CD4-positive, alpha-beta T cell treated with Interleukin-10 for 1 hour (primary cell): ENCODE measurements at places on chromosomes 1 and 21.

DNA sequence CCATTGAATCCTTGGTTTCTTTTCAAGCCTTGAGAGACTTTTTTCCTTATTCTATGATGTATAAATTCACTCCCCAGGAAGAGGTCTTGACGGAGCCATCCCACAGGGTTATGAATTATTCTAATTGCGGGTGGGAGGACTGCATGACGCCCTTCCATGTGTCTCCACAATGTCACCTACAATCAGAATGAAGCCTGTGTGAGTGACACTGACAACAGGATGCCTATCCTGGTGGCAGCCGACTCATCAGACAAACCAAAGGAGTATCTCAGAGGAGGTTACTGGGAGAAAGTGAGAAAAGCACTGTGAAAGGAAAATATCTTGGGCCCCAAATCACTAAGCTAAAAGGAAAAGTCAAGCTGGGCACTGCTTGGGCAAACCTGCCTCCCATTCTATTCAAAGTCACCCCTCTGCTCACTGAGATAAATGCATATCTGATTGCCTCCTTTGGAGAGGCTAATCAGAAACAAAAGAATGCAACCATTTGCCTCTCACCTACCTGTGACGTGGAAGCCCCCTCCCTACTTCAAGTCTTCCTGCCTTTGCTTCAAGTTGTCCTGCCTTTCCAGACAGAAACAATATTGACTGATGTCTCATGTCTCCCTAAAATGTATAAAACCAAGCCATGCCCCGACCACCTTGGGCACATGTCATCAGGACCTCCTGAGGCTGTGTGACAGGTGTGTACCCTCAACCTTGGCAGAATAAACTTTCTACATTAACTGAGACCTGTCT lies 98.4 kb downstream of the SMYD2 start:
- no peak for DNase-seq

GRCh38 chr1:108955881-108956280 lies 7.4 kb downstream of the CLCC1 start:
- DNase-seq, result no peak

GRCh38 chr1:204072931-204073836 lies at the start of gene SOX13:
SOX13 (plus strand) TSS chr1:204073115; CDS start chr1:204112916, 39,801 bp downstream.
- DNase-seq, result peak; percentile 42

- DNase-seq, result no peak
Observed at GRCh38 chr21:17987382-17988101, 168.4 kb upstream of the C21orf91 start.

DNA sequence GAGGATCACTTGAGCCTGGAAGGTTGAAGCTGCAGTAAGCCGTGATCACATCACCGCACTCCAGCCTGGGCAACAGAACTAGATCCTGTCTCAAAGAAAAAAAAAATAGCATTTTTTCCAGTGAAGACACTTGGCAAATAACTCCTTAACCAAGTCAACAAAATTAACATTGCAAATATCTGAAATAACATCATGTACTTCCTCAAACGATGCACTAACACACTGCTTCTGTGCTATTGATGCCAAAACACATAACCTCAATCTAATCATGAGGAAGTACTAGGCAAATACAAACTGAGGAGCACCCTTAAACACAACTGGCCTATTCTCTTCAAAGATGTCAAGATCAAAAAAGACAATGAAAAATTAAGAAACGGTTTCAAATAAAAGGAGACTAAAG lies 32.3 kb downstream of the PABPC4 start:
- DNase-seq, result no peak

- DNase-seq, result no peak
Observed at GRCh38 chr1:162670928-162671663, 38.8 kb downstream of the DDR2 start.

DNA sequence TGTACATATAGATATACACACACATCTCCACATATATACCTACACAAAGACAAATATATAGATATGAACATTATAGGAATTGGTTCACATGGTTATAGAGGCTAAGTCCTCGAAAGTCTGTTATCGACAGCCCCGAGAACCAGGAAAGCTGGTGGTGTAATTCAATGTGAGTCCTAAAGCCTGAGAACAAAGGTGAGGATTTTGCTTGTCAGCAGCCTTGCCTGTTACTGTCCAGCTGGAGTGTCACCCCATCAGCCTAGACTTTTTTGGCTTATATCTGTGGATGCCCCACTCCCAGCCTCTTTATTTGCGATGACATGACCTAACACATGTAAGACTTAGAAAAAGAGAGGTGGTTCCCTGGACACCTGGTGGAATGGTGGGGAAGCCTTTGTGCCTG lies 97.0 kb downstream of the GIPC2 start:
- DNase-seq, result no peak

GRCh38 chr1:98005326-98006010 lies 84.6 kb upstream of the DPYD start:
- DNase-seq, result no peak

- DNase-seq, result no peak
Observed at GRCh38 chr21:33189237-33189636, 40.5 kb upstream of the IFNAR2 start.

DNA sequence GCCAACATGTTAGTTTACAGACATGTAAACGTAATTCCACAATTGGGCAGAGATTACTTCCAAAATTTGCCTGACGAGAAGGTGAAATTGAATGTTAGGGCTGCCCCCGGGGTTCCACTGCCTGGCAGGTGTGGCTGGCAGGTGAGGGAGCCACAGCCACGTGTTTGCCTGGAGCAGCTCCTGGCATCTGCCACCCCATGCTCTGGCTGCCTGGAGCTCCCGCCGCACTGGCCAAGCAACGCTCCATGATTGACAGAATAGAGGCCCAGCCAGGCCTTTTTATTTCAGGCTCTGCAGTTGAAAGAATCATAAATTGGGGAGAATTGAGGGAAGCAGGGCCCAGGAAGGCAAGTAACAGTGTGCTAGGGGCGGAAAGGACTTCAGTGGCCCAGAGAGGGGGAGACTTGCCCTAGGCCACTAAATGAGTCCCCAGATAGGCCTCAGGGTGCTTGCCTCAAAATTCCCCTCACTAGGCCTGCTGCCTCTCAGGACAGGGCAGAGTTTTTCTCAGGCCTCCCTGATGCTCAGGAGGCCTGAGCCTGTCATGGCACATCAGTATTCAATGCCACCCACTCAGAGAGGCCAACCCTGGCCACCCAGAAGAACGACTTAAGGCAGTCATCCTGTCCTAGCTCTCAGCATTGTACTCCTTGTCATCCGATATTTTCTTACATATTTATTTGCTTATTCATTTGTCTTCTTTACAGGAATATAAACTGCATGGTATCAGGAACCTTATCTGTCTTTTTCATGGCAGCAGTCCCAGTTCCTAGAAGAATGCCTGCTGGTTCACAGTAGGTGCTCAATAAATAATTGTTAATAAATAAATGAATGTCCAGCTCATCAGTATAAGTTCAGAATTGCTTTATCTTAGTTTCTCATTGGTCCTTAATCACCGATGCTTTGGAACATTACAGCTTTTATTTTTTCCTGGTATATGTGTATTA lies 16.6 kb upstream of the S1PR1 start:
- no peak for DNase-seq

- no peak for DNase-seq
Observed at GRCh38 chr1:232561381-232561780, 68.6 kb downstream of the SIPA1L2 start.

GRCh38 chr1:234770924-234771540 lies 161.1 kb upstream of the IRF2BP2 start:
- DNase-seq, result no peak

DNA sequence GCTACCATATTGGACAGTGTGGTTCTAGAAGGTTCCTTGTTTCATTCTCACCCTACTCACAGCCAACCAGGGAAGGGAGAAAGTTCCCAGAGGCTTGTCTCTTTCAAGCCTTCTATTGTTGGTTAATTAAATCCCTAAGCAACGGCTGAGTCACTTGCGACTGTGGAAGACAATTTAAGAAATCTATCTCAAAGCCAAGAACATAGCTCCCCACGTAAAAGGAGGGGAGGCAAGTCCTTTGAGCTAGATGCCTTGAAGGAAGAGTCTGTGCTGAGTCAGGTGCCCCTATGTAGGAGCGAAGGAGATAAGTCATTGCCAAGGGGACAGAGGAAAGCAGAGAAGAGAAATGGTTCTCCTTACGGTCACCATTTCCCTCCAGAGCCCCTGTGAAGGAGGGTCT lies 79.4 kb upstream of the PPP2R5A start:
- DNase-seq, result no peak

GRCh38 chr1:6128276-6129081 lies 51.6 kb downstream of the CHD5 start:
- DNase-seq, result no peak

- no peak for DNase-seq
Observed at GRCh38 chr21:15122241-15122640, 57.4 kb upstream of the NRIP1 start.

DNA sequence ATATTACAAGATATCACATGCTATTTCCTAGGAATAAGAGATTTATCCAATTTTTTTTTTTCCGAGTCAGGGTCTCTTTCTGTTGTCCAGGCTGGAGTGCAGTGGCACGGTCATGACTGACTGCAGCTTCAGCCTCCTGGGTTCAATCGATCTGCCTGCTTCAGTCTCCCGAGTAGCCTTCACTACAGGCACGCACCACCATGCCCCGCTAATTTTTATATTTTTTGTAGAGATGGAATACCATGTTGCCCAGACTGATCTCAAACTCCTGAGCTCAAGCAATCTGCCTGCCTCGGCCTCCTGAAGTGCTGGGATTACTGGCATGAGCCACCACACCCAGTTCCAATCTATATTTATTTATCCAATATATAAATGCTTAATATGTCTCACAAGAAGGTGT lies 18.0 kb upstream of the WDTC1 start:
- no peak for DNase-seq

DNA sequence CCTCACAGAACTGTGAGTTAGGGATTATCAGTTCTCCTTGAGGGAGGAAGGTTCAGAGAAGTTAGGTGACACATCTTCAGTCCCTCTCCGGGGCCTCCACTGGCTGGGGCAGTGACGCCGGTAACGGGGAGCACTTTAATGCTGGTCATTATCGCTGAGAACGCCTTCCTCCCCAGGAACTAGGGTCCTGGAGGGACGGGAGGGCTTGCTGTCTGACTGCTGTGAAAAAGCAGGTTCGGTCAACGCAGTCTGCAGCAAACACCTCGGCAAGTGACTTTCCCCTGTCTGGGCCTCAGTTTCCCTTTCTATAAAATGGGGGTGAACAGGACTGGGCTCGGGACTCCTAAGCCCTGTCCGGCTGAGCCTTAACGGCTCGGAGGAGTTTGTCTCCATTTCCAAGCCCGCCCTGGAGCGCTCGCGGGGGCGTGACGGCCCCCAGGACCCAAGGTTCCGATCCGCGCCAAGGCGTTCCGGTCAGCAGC lies 341 bp upstream of the TMEM61 start:
- DNase-seq, result no peak

- DNase-seq, result no peak
Observed at GRCh38 chr1:94539496-94539895, 2.1 kb downstream of the F3 start.

DNA sequence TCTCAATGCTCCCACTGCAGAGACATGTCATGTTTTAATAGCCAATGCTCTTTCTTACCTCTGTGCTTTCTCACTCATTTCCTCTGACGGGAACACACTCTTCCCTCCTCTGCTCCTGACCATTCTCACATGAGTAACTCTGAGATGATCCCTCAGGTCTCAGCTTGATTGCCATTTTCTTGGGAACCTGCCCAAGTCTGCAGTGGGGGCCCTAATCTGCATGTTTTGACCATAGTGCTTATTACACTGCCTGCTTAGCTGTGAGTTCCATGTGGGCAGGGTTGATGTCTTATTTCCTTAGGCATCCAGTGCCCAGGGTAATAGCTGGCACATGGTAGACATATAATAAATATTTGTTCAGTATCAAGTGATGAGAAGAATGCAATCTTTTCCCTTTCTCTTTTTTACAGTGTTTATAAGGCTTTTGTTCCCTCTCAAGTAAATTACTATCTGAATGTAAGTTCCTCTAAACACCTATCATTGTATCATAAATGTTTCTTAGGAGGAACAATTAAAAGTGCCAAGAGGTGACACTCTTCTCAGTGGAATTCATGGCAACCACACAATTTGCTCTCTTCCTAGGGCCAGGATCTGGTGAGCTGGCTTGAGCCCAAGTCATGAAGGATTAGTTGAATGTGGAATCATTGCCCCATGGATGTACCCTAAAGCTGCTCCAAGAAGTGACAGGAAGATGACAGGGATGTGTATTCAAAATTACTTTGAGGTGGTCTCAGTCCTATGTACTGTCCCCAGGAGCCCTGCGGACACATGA lies 485.4 kb upstream of the USP24 start:
- no peak for DNase-seq

DNA sequence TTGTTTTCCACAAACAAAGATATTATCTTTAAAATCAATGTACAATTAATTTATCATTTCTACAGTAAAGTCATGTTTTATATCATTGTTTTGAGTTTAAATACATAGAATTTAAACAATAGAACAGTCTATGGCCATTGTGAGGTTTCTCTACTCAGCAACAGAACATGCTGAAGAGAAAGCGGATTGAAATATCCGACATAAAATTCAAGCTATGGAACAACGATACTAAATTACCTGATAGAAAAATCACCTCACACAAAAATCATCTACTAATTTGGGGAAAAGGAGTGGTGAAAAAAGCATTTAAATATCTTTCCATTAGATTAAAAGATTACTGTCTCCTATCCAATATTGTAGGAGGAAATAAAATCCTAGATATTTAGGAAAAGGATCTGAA lies 12.6 kb downstream of the CDKN2C start:
- no peak for DNase-seq

- no peak for DNase-seq
Observed at GRCh38 chr1:57633881-57634280, 210.0 kb upstream of the DAB1 start.

- no peak for DNase-seq
Observed at GRCh38 chr1:205523261-205523890, 18.9 kb downstream of the CDK18 start.

GRCh38 chr1:233459470-233459945 lies 132.0 kb downstream of the MAP3K21 start:
- no peak for DNase-seq

- DNase-seq, result no peak
Observed at GRCh38 chr1:64553285-64553684, 83.4 kb downstream of the CACHD1 start.

GRCh38 chr1:236020359-236021219 lies 44.3 kb downstream of the NID1 start:
- no peak for DNase-seq
